ENCODE measurements at places on chromosomes 2 and 18. TPM values are rescaled to one million over a fixed set of nuclear protein-coding genes. Genes with fewer than 3 reads are reported as not detected.

- no peaks in the 10 kb centered on the region for H3K27me3 ChIP-seq
- DNase-seq = no peak
- H3K4me3 ChIP-seq = no peak overlapping the region
- H3K36me3 ChIP-seq = no peaks in the 10 kb centered on the region
These were observed 381.9 kb downstream of the KCNJ3 start for GRCh38 chr2:155080373-155080772.

DNA sequence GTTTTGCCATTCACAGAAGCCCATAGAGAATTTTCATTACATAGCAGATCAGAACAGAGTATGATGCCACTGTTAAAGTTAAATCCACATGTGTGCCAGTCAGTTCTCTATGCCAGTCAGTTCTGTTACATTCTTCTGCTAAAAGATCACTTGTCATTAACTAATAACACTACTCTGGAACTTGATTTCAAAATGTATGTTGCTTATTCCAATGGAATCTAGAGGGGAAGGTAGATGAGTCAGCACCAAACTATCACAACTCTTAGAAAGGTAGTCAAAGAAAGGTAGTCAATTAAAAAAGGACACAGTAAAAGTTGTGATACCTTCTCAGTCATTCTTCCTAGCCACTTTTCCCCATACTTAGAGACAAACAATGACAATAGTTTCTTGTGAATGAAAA is 1214.4 kb downstream of the LRP1B start:
- H3K4me1 ChIP-seq = no peaks in the 10 kb centered on the region
- no peak for DNase-seq
- no peaks in the 10 kb centered on the region for H3K36me3 ChIP-seq
- no peak overlapping the region for H3K4me3 ChIP-seq
- no peak overlapping the region for H3K27ac ChIP-seq

DNA sequence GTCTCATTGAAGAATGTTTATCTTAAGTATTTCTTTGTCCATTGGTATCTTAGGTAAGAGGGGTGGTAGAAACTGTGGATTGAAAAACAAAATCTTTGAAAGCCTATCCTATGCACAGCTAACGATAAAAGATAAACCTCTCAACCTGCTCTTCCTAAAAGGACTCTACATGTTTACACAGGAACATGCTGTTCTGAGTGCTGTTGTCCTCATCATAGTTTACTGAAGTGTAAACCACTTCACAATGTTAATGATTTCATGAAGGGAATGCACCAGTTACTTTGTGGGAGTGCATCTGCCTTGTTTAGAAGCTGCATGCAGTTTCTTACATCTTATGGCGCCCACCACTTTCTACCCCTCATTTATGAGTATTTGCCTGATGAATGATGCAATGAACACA is 1.2 kb downstream of the ACMSD start:
- no peak for DNase-seq
- H3K36me3 ChIP-seq = no peaks in the 10 kb centered on the region
- no peaks in the 10 kb centered on the region for H3K4me1 ChIP-seq
- H3K27me3 ChIP-seq = no peaks in the 10 kb centered on the region

The ARHGEF4 gene
- 3.5 TPM for total RNA-seq

GRCh38 chr18:63292831-63293683 is 26.5 kb downstream of the BCL2 start:
- peaks cover 34% of the 10 kb centered on the region for H3K4me1 ChIP-seq
- H3K27ac ChIP-seq = peak overlapping the region; percentile 8
- DNase-seq = no peak
- H3K4me3 ChIP-seq = no peak overlapping the region

- peaks cover 2% of the 10 kb centered on the region for H3K27me3 ChIP-seq
- H3K27ac ChIP-seq = no peak overlapping the region
- H3K4me1 ChIP-seq = no peaks in the 10 kb centered on the region
- DNase-seq = no peak
These were observed 201.5 kb downstream of the PPP1R1C start for GRCh38 chr2:182187130-182187529.

- no peaks in the 10 kb centered on the region for H3K36me3 ChIP-seq
- no peak overlapping the region for H3K4me3 ChIP-seq
- no peak for DNase-seq
- H3K27me3 ChIP-seq = no peaks in the 10 kb centered on the region
- no peaks in the 10 kb centered on the region for H3K4me1 ChIP-seq
These were observed 35.7 kb downstream of the HNMT start for GRCh38 chr2:138000009-138000408.

The GCKR gene
- total RNA-seq = not detected

DNA sequence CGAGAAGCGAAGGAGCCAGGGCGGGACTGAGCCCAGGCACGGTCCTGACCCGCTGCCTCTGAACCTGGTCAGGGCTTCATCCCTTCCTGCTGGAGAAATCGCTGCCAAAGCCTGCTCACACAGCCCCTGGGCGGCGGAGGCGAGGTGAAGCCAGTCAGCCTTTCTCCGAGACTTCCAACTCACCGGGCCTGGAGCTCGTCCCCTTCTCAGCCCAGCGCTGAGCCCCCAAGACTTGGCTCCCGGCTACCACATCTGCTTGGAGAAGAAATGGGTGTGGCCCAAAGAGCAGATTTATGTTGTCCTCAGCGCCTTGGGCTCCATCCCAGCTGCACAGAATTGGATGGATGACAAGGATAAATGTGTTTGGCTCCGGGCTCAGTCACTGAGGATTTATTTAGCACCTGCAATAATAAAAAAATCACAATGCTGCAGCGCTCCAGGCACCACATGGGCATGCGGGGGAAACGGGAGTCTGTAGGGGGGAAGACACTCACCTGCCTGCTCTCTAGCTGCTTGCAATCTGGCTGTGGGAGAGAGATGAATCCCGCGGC is 64.9 kb downstream of the ACTR2 start:
- no peak overlapping the region for H3K4me3 ChIP-seq
- H3K36me3 ChIP-seq = no peaks in the 10 kb centered on the region
- H3K4me1 ChIP-seq = peaks cover 4% of the 10 kb centered on the region

The GNAL gene
- total RNA-seq = 0.75 TPM

The RTP5 gene
- total RNA-seq = 0.26 TPM

DNA sequence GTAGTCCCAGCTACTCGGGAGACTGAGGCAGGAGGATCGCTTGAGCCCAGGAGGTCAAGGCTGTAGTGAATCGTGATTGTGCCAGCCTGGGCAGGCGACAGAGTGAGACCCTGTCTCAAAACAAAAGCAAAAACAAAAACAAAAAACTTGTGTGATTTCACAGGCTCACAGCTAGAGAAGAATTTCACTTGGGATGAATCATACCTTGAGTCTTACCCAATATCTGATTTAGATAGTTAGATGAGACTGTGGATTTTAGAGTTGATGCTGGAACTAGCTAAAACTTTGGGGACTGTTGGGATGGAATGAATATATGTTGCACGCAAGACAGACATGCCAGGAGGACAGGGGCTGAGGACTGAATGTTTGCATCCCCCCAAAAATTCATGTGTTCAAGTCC is 4.4 kb downstream of the ANKRD29 start:
- no peaks in the 10 kb centered on the region for H3K36me3 ChIP-seq
- peaks cover 27% of the 10 kb centered on the region for H3K27me3 ChIP-seq
- DNase-seq = no peak
- no peak overlapping the region for H3K4me3 ChIP-seq

DNA sequence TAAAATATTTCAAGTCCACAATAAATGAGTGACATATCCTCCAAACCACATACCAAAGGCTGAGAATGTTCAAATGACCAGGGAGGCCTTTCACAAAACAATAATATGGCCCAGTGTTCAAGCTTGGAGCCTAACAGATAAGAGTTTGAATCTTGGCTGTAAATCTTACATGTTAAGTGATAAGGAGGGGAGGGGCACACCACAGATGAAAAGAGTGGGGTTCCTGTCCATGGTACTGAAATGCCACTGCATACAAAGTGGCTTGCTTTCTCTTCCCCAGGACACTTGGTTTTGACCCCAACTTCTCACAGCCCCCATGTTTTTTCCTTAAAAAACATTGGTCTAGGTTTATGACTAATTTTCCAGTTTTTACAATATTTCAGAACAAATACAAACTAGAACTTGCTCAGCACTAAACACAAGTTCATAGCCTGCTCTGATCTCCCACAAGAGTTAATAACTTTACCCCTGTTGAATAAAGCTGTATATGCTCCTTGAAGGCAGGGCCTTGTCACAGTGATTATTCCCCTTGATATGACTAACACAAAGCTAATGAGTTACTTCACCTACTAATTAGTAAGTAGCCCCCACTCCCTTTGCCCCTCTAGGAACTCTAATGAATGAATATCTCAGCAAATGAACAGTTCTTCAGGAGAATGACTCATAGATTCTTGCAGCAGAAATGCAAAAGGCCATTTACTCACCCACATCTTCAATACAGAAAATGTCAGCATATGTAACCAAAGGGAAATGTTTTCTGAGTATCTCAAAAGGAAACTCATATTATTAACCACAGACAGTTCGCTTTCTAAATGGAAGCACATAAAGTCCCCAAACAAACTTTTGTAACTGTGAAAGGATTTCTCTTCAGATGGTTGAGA is 142.2 kb downstream of the SATB2 start:
- no peak overlapping the region for H3K27ac ChIP-seq
- H3K36me3 ChIP-seq = no peaks in the 10 kb centered on the region
- no peaks in the 10 kb centered on the region for H3K4me1 ChIP-seq
- H3K4me3 ChIP-seq = no peak overlapping the region
- no peak for DNase-seq

DNA sequence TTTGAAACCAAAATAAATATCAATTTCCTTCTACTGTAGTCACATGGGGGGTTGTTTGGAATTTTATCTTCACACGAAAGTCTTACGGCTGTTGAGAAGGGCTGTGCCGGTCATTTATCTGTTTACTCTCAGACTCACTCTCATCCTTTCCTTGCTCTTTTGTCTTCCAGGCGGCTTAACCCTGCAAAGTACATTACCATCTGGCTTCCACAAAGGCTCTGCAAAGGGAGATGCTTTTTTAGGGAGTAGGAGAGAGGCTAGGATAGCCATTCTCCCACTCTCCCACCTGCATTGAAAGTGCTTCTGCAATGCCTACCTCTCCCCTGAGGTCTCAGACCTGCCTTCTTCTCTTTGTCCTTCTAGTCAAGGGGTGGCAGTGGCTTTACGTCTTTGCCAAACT is 247.6 kb downstream of the MEIS1 start:
- H3K36me3 ChIP-seq = no peaks in the 10 kb centered on the region
- no peak overlapping the region for H3K4me3 ChIP-seq
- H3K27me3 ChIP-seq = no peaks in the 10 kb centered on the region
- no peak overlapping the region for H3K27ac ChIP-seq
- H3K4me1 ChIP-seq = no peaks in the 10 kb centered on the region
- no peak for DNase-seq

DNA sequence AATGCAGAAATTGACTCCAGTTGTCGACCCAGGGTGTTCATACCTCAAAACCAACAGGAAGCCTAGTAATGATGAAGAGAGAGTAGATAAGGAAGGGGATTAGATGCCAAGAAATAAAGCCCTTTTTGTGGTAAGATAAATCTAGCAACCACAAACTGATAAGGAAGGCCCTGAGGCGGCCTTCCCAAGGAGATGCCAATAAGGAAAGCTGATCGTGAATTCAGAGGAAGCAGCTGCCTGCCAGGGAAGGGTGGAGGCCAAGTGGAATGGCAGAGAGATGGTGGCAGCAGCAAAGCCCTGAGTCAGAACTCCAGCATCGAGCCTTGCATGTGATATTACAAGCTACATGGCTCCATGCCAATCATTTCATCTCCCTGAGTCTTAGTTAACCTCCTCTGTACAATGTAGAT is 126.3 kb downstream of the IRS1 start:
- DNase-seq = no peak
- H3K4me1 ChIP-seq = no peaks in the 10 kb centered on the region
- no peaks in the 10 kb centered on the region for H3K36me3 ChIP-seq
- no peak overlapping the region for H3K27ac ChIP-seq
- H3K4me3 ChIP-seq = no peak overlapping the region

DNA sequence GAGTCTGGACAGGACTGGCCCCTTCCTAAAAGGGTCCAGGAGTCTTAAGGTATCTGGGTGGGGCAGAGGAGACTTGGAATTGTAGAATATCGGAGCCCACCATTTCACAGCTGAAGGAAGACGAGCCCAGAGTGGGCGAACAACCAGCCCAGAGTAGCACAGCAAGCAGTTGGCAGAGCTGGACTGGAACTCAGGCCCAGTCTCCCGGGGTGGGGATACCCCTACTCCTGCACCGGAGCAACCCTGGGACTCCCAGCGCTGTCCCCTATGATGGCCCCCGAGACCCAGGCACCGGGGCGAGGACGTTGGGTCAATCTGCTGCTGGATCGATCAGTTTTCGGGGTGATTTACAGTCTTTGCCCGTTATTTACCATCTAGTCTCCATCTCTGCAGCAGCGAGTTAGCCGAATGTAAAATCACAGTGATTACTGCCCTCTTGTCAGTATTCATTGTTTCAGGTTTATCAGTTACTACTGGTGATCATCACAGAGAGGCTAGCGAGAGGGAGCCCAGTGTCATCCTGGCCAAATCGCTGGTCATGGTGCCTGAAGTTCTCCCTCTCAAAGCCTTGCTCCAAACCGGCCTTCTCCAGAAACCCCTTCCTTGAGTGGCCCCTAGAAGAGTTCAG is 75.3 kb downstream of the SMAD7 start:
- peaks cover 27% of the 10 kb centered on the region for H3K4me1 ChIP-seq
- no peak overlapping the region for H3K4me3 ChIP-seq
- H3K27ac ChIP-seq = no peak overlapping the region
- H3K27me3 ChIP-seq = no peaks in the 10 kb centered on the region
- no peak for DNase-seq
